B cell (primary cell): ENCODE measurements at places on chromosomes 6 and 20. TPM values are rescaled to one million over a fixed set of nuclear protein-coding genes. Genes with fewer than 3 reads are reported as not detected.
A peak's percentile ranks its signal among the peaks of the same experiment; 100 is the strongest.

ZNF318 gene
- total RNA-seq: 79.7 and 80.9 TPM in 2 replicates

TP53INP2 gene
- 7.7 and 8.1 TPM in 2 replicates for total RNA-seq

GRCh38 chr20:24620937-24621519 is 151.6 kb downstream of the SYNDIG1 start:
- H3K4me1 ChIP-seq: no peaks in the 10 kb centered on the region
- no peak overlapping the region for H3K27ac ChIP-seq
- DNase-seq: no peak
- no peaks in the 10 kb centered on the region for H3K36me3 ChIP-seq
- H3K4me3 ChIP-seq: no peak overlapping the region
- no peaks in the 10 kb centered on the region for H3K27me3 ChIP-seq

DNA sequence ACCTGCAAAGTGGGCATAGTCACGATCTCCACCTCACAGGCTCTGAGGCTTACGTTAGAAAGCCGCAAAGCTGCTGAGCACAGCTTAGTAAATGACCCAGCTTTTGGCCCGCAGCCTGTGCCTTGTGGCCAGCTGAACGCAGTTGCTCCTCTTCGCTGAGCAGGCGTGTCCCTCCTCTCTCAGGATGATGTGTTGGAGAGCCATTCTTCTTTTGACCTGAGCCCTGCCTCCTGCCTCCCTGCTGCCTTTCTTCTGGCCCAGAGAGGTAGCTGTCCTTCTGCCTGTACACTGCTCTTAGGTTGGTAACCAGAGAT is 47.6 kb upstream of the MYL9 start:
- H3K36me3 ChIP-seq: peaks cover 3% of the 10 kb centered on the region
- DNase-seq: no peak
- peaks cover 18% of the 10 kb centered on the region for H3K4me1 ChIP-seq
- no peaks in the 10 kb centered on the region for H3K27me3 ChIP-seq
- no peak overlapping the region for H3K27ac ChIP-seq

- H3K27ac ChIP-seq: no peak within 1 kb of the TSS
- H3K36me3 ChIP-seq: no peaks in the 10 kb centered on the region
- peak; percentile 73 for DNase-seq
- H3K27me3 ChIP-seq: peaks cover 46% of the 10 kb centered on the region
- H3K4me1 ChIP-seq: peaks cover 25% of the 10 kb centered on the region
- H3K4me3 ChIP-seq: peak within 1 kb of the TSS; percentile 52
Measured at GRCh38 chr6:7541175-7542064, at the start of gene DSP. DSP (plus strand) TSS chr6:7541671; CDS start chr6:7541916, 245 bp downstream.

DNA sequence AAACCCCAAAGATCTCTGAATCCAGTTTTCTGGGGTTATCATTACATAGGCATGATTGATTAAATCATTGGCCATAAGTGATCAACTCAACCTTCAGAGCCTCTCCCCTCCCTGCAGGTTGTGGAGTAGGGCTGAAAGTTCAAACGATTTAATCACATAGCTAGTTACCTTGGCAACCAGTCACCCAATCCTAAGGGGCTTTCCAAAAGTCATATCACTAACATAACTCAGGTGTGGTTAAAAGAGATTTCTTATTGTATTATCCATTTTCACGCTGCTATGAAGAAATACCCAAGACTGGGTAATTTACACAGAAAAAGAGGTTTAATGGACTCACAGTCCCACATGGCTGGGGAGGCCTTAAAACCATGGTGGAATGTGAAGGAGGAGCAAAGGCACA is 935.1 kb upstream of the SLC35B3 start:
- H3K36me3 ChIP-seq: no peaks in the 10 kb centered on the region
- no peaks in the 10 kb centered on the region for H3K27me3 ChIP-seq
- no peaks in the 10 kb centered on the region for H3K4me1 ChIP-seq
- no peak for DNase-seq

DNA sequence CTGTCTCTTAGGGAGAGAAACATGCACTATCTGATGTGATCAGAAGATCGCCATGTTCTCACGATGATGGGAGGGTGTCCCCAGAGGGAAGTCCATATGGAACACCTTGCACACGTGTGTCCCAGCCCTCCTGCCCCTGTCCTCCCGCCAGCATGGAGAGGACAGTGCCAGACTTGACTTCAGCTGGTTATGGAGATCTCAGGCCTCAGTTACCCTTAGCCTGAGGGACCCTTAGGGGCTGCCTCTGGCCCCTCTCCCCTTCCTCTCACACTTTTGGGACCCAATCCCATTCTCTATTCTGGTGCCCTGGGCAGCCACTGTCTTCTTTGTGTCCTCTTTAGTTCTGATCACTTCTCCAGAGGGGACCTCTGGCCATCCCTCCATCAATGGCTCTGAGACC is 1.6 kb downstream of the TREML4 start:
- no peak for DNase-seq
- H3K4me3 ChIP-seq: no peak overlapping the region
- no peak overlapping the region for H3K27ac ChIP-seq
- H3K4me1 ChIP-seq: no peaks in the 10 kb centered on the region
- H3K27me3 ChIP-seq: no peaks in the 10 kb centered on the region
- no peaks in the 10 kb centered on the region for H3K36me3 ChIP-seq

- no peaks in the 10 kb centered on the region for H3K36me3 ChIP-seq
- H3K27me3 ChIP-seq: no peaks in the 10 kb centered on the region
- no peak overlapping the region for H3K27ac ChIP-seq
- no peak for DNase-seq
Measured at GRCh38 chr6:14353798-14354197, 236.2 kb downstream of the CD83 start.
